ENCODE measurements at places on chromosomes 12 and 14.

DNA sequence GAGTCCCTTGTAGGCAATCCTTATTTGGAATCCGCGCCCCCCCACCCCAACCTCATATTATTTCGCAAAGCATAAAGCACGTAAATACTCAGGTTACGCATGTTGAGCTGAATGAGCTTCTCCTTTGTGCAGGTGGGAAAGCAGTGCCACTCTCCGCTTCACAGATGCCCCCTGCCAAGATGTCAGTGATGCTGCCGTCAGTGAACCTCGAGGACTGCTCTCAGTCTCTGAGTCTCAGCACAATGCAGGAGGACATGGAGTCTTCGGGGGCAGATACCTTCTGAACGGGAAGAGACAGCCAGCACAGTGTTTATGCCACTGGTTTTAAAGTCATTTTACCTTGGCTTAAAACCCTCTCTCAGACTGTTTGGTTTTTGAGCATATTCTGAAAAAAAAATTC is 90.1 kb upstream of the DACT1 start:
- DNase-seq: no peak

- no peak for DNase-seq
Measured at GRCh38 chr12:109436188-109436560, 40.9 kb downstream of the KCTD10 start.

DNA sequence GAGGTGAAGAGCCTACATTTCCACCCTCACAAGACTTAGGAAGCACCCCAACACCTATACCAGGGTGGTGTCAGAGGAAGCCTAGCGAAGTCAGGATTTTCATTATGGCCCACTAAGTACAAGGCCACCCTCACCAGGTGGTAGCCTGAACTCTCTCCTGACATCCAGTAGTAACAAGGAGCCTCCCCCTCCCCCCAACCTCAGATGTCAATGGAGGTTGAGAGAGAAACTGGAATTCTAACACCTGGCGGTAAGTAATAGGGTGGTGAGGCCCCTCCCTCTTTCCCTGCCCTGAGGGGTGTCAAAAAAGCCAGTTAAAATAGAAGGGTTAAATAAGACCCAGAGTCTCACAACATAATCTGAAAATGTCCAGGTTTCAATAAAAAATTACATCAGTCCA is 37.6 kb downstream of the SINHCAF start:
- no peak for DNase-seq

GRCh38 chr14:74913986-74914573 is 9.0 kb downstream of the RPS6KL1 start:
- no peak for DNase-seq

DNA sequence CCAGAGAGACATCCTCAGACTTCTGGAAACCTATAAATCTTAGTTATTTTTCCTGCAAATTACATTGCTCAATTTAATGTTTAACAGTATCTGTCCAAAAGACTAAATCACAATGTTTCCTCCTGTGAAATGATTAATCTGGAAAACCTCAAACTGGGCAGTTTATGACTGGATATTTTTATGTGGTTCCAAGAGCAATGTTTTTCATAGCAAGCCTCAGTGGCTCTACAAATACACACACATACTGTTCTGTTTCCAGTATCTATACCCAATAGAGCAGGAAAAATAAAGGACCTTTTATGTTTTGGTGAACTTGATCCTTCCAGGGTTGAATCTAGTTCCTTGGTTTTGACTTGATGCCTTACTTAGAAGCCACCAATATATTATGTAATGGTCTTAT is 9.2 kb downstream of the NID2 start:
- DNase-seq: no peak

- no peak for DNase-seq
Measured at GRCh38 chr12:31631023-31631724, 28.3 kb upstream of the ETFBKMT start.

DNA sequence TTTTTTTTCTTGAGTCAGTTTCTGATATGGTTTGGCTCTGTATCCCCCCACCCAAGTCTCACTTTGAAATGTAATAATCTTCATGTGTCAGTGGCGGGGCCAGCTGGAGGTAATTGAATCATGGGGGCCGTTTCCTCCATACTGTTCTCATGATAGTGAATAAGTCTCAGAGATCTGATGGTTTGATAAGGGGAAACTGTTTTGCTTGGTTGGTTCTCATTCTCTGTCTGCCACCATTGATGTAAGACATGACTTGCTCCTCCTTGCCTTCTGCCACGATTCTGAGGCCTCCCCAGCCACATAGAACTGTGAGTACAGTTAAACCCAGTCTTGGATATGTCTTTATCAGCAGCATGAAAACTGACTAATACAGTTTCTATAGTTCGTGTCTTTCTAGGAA is 42.9 kb downstream of the WNK1 start:
- peak; percentile 5 for DNase-seq

DNA sequence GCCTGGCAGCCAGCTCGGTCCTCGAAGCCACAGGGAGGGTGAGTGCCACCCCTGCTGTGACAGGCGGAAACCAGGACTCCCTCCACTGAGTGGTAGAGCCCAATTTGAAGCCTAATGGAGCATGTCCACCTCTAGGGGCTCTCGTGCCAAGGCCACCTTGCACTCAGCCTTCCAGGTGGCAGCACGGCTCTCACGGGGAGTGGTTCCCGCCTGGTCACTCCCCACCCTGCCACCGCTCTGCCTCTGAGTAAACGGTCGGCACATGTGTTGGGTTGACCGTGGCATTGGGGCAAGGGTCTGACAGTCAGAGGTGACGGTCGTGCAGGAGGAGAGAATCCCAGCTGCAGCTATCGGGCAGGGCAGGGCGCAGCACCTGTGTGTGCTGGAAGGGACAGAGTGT is 34.8 kb downstream of the IL31 start:
- no peak for DNase-seq

DNA sequence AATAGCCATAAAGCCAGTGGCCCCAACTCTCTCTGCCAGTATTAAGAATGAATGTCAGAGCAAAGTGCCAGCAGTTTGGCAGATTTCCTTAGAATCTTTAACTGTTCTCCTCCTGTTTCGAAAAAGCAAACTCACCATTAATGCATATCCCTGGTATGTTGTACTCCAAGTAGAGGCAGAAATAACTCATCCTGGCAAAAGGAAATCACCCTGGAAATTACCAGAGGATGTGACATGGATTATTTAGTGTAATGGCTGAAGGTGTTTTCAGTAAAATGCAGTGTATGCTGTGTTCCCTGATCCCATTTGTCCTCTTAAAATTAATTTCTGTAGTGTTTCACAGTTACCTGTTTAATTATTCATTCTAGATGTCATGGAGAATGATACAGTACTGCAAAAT is 105.3 kb downstream of the PDZRN4 start:
- no peak for DNase-seq

GRCh38 chr14:81449576-81449975 is 49.5 kb upstream of the STON2 start:
- no peak for DNase-seq

DNA sequence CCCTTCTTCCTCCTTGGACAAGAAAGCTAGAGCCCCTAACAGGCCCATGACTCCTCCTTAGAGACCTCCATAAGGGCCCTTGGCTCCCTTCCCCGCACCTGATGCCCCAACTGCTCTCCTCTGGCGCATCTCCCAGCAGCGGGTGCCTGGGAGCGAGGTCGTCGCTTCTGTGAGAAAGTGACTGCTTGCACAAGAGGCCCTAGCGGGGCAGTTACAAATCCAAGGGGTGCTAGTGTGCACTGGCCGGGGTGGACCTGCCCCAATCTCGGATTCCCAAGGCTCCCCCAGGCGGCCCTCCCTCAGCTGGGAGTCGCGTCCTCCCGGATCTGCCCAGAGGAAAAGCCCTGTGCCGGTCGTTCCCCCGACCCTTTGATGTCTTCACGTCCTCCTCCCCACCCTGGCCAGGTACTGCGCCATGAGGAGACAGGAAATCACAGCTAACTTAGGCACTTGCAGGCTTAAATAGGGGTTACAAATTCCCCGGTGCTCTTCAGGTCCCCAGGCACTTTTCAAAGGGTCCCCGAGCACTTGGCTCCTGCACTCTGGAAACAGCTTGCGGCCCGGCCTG is 2.8 kb downstream of the NKX2-8 start:
- DNase-seq: no peak

DNA sequence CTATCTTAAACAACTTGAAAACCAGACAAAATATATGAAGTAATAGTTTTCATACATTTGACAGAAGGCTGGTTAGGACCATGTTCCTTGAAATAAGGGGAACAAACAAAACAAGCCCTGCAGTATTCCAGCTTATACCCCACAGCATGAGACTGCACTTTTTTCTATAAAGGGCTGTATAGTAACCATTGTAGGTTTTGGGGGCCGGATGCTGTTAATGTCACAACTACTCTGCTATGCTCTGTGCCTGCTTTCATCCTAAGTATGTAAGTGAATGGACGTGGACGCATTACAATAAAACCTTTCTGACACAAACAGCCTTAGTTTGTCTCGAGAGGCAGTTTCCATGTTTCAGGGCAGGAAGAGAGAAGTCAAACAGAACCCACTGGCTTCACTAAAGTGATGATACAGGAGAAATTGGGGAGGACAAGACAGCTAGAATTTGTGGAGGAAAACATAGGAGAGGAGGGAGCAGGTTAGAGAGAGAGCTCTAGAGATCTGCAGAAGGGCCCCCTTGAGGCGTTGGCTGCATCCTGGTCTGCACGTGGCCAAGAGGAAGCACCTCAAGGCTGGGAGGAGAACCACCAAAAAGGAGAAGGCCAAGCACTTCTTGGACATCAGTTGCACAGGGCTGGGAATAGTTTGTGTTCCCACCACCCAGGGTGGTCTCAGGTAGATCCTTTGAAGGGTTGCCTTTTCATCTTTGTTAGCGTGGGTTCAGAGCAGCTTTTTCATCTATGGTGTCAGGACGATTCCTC is 63.7 kb downstream of the TRAF3 start:
- no peak for DNase-seq

GRCh38 chr12:27076928-27077327 is 5.5 kb downstream of the C12orf71 start:
- no peak for DNase-seq

DNA sequence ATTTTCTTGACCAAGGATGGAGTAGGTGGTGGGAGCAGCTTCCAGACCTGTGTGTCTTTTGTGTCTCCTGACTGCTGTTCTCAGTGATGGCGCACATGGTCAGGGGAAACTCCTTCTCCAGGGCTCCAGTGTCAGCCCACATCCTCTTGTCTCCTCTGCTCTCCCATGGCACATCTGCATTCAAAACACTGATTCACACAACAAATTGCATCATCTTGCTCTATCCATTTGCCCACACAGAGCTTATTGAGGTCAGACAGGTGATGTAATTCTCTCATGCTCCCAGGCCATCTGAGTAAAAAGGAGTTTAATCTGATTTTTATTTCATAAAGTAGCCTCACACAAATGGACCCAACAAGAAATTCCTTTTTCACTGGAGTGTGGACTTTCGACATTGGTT is 21.8 kb upstream of the TMEM132C start:
- no peak for DNase-seq

- no peak for DNase-seq
Measured at GRCh38 chr12:49917788-49918173, 14.1 kb upstream of the FAIM2 start.

DNA sequence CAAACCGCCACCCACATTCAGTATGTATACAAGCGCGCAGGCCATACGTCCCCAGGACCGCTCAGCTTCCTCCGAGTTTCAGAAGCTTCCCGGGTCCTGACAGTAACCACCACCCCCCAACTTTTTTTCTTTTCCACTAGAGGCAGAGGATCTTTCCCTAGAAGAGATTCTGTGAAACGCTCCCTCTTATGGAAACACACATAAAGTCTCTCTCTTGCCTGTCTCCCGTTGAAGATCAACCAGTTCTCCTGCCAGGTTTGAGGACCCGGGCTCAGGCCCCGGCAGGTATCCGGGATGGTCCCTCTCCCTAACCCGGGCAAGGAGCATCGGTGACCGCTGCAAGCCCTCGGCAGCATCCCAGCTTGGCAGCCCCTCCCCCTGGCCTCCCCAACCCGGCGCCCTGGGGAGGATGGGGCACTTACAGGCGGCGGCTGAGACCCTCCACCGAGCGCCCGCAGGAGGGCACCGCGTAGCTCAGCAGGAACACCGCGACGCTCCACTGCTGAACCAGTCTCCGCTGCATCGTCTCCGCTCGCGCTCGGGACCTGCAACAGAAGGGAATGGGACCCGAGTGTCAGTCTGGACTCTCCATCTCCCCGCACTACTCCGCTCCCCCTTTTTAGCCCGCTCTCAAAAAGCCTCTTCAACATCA is 3.4 kb downstream of the PTHLH start:
- DNase-seq: no peak

GRCh38 chr14:106346084-106346483 is 819.7 kb downstream of the TMEM121 start:
- DNase-seq: no peak

DNA sequence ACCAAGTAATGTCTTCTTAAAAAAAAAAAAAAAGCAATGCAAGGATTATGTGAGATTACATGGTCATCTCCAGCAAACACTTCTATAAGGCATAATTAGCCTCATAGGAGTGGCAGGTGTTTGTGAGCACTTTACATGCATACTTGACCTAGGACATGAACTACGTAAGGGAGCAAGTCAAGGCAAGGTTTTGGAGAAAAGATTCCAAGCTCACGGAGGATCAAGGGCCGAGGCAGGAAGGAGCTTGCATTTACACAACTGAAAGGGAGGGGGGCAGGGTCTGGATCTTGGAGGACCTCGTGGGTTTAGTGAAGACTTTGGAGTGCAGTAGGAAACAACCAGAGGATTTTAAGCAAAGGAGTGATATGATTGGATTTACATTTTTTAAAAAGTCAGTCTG is 112.5 kb downstream of the CCER1 start:
- no peak for DNase-seq

DNA sequence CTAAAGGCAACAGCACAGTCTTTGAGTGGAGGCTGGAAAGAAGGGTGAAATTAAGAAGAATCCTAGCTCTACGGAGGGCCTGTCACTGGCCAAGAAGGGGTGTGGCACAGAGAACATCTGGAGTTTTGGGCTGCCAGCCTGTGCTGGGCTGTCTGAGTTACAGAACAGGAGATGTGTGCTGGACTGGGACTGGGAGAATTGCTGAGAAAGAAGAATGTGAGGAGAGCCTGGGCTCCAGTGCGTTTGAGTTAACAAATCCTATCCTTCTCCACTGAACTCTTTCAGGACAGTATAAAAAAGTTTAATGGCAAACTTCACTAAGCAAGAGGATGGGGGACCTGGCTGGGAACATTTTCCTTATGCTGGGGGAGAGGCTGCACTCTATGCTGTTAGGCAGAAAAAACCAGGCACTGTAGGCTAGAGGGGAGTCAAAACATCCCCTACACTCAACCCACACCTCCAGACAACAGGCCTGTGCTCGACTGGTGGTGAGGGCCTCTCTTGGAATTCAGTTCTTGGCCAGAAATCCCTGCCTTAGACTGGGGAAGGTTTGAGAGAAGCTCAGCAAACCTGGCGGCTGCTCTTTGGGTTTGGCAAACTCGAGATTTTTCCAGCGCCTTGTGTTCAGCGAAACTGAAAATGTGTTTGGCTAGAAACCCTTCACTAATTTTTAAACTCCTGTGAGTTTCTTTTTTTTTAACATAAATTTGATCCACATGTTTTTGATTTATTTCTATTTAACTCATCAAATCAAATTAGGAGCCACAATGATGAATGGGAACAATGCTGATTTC is 217.3 kb downstream of the MON2 start:
- DNase-seq: no peak

All from stimulated activated CD8-positive, alpha-beta memory T cell treated with anti-CD3 and anti-CD28 coated beads, Interleukin-7, amount 100 ng/mL, for 1 hour (primary cell).